ENCODE measurements at places on chromosomes 4 and X. TPM values are rescaled to one million over a fixed set of nuclear protein-coding genes. Genes with fewer than 3 reads are reported as not detected.

TAF9B gene
- polyA plus RNA-seq, result 28.0 TPM

RBMXL3 gene
- not detected for polyA plus RNA-seq

TEX11 gene
- 0.06 TPM for polyA plus RNA-seq

POU3F4 gene
- not detected for polyA plus RNA-seq

NRK gene
- polyA plus RNA-seq, result 189 TPM

SGCB gene
- polyA plus RNA-seq, result 175 TPM

SOWAHB gene
- polyA plus RNA-seq, result 0.05 TPM

CXCL10 gene
- 0.23 TPM for polyA plus RNA-seq

USP51 gene
- polyA plus RNA-seq, result 3.5 TPM

HTN3 gene
- polyA plus RNA-seq, result not detected

REELD1 gene
- 0.11 TPM for polyA plus RNA-seq

LNX1 gene
- polyA plus RNA-seq, result 4.2 TPM

ADGRG4 gene
- not detected for polyA plus RNA-seq

C4orf54 gene
- 111 TPM for polyA plus RNA-seq

RAB40A gene
- 1.1 TPM for polyA plus RNA-seq

Data from forelimb muscle (tissue), 1 donor.